ENCODE measurements at places on chromosomes 11 and 22.

GRCh38 chr11:64501500-64502427, 89.3 kb upstream of the SLC22A12 start:
- no peak for DNase-seq

- no peak for DNase-seq
Measured at GRCh38 chr11:10551290-10551592, 10.3 kb upstream of the RNF141 start.

DNA sequence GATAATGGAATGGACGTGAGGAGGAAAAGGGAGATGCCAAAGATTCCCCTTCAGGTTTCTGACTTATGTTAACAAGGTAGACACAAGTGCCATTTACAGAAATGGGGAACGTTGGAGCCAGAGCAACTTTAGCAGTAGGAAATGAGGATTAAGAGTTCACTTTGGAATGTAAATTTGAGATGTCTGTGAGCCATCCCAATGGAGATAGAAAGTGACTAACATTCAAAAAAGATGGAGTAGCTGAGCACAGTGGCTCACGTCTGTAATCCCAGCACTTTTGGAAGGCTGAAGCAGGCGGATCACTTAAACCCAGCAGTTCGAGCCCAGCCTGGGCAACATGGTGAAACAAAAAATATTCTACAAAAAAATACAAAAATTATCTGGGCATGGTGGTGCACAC, 19.9 kb downstream of the MRTFA start:
- DNase-seq = no peak

- DNase-seq = no peak
Measured at GRCh38 chr11:65907878-65908277, 7.7 kb upstream of the FOSL1 start.

DNA sequence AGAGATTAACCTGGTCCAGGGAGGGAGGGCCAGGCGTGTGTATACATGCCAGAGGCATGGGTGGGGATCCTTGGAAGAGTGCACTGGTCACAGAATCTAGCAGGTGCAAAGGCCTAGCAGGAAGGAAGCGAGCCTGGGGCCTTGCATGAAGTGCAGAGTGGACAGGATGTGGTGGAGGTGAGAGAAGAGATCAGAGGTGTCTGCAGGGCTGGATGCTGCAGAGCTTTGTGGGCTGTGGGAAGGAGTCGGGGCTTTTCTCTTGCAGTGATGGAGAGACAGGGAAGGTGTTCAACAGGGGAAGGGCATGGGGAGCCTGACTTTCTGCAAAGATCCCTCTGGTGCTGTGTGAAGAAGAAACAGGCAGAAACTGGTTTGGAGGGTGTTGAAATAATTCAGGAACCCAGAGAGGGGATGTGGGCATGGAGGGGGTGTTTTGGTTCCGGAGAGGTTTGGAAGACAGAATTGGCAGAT, 2.5 kb upstream of the TPST2 start:
- DNase-seq = peak; percentile 52

GRCh38 chr22:48415520-48415919, 1412.2 kb downstream of the BRD1 start:
- DNase-seq = no peak

DNA sequence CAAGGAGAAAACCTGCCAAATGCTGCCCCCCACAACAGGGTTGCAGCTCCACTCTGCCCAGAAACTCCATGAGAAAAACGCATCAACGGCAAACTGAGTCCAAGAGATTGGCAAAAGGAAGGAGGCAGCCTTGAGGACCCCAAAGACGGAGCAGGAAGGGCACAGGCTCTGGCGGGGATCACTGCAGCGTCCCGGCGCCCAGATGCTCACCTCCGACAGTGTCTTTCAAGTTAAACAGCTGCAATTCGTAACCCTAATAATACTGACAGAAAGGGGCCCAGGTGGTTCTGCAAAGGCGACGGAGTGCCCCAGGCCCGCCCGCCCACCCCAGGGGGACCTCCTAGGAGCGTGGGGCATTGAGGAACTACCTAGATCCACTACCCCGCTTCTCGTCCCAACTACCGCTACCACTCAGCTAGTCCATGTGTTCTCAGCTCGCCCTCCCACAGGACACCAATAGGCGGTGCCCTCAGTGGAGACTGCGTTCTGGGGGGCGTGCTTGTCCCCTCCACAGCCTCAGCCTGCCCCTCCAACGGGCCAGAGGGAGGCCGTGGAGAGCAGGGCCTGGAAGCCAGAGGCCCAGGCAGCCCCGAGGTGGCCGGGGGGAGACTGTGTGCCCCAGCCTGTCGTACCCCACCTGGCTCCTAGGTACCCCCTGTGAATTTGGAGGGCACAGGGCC, 127.4 kb downstream of the PHF21B start:
- no peak for DNase-seq

DNA sequence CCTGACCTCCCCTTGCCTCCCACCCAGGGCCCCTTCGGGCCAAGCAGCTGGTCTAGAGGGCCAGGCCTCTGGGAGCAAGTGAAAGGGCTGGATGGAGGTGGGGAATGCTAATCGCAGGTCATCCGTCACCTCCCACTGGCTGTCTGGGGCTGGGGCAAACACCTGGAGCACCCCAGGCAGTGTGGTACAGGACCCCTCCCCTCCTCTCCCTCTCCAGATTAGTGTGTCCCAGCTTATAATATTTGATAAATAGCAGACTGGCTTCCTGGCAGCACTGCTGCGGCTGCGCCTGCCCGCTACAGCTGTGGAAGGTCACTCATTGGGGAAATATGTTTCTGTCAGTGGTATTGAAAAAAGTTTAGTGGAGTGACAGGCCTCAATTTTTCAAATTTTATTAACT, 90.7 kb upstream of the PHOX2A start:
- no peak for DNase-seq

DNA sequence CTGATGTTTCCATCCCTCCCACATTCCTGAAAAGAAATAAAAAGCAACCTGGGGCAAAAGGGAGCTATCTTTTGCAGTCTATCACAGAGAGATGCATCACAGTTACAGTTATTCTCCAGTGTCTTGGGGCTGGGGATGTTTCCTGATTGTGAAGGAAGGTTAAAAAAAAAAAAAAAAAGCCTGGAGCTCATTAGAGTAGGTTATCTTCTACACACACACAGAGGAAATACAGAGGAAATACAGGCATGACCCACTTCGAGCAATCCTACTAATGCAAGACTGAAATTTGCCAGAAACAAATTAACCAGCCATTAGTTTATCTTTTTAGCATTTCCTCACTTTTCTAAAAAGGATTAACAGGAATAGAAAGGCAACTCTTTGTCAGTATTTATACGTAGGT, 89.4 kb upstream of the CLMP start:
- no peak for DNase-seq

DNA sequence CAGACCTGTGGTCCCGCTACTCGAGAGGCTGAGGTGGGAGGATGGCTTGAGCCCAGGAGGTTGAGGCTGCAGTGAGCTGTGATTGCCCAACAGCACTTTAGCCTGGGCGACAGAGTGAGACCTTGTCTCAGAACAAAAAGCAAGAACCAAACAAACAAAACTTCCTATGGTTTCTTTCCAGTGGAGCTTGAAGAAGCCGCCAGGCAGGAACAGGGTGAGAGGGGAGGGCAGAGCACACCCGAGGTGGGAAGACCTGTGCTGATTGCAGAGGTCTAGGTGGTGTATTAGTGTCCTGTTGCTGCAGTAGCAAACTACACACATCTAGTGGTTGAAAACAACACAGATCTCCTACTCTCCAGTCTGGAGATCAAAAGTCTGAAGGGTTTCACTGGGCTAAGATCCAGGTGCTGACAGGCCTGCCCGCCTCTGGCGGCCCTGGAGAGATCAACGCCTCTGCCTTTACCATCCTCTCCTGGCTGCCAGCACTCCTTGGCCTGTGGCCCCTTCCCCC, 10.5 kb downstream of the ARHGEF17 start:
- no peak for DNase-seq

Measured in CD4-positive, alpha-beta memory T cell (primary cell).